AG09309 (cell line): ENCODE measurements at places on chromosomes 2 and 18.

GRCh38 chr2:205713086-205713485 lies 30.8 kb downstream of the NRP2 start:
- no peak for DNase-seq

GRCh38 chr2:117058366-117058765 lies 756.1 kb upstream of the DDX18 start:
- no peak for DNase-seq

DNA sequence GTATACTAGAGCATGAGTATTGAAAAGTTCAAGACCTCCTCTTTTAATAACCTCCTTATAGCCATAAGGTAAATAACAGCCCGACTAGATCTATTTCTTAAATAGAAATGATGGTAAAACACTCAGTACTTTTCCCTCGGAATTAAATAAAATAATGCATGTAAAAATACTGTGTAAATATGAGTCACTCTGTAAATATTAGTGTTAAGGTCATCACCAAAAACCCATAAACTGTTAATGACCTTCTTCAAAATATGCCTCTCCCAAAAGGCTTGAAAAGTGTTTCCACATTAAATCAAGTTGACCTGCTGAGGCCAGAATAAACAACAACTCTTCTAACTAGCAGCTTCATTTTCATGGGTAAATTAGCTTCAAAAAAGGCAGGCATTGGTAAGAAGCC lies 25.3 kb upstream of the BZW1 start:
- DNase-seq, result no peak

GRCh38 chr2:106130251-106130998 lies 63.7 kb downstream of the UXS1 start:
- DNase-seq, result no peak

- no peak for DNase-seq
Measured at GRCh38 chr2:220152281-220152935, 525.0 kb downstream of the SLC4A3 start.

DNA sequence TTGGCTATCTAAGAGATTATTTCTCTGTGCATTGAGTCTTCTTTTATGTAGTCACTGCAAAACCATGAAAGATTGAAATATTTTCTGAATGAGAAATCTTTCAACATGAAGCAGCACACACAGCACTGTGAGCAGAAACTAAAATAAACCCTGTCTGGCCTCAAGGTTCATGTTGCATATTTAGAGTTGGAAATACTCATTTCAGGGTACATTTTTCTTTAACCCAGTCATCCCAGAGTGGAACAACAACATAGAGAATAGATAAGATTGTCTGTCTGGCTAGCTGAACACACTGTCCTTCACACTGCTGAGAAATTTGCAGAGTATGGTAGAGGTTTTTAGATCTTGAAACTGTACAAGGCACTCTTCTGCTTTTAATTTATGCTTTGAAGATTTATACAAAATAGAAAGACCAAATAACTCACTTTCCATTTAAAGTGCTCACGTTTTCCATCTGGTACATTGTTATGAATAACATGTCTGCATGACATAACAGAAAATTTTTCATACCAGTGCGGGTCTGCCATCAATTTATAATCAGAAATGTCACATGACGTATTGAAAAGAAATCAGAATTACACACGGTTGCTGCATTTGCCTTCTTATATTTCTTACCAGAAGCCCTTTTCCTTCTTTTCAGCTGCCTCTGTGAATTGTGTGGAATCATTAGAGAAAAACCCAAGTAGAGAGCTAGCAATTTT lies 25.0 kb upstream of the FN1 start:
- DNase-seq, result peak; percentile 82

DNA sequence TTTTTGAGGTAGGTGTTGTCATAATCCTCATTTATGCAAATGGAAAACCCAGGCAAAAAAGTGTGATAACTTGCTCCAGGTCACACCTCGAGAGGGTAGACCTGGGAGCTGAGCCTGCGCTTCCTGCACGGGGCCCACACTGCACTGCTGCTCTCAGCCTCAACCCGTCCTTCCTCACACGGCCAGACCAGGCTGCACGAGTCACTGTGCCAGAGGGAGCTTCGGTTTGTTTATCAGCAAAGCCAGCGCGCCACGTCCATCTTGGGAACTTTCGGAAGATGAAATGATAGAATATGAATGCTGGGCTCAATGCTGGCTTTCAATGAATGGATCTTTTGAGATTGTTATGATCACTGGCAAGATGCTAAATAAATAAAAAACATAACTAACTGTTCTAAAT lies 14.4 kb downstream of the COPS9 start:
- DNase-seq, result no peak

DNA sequence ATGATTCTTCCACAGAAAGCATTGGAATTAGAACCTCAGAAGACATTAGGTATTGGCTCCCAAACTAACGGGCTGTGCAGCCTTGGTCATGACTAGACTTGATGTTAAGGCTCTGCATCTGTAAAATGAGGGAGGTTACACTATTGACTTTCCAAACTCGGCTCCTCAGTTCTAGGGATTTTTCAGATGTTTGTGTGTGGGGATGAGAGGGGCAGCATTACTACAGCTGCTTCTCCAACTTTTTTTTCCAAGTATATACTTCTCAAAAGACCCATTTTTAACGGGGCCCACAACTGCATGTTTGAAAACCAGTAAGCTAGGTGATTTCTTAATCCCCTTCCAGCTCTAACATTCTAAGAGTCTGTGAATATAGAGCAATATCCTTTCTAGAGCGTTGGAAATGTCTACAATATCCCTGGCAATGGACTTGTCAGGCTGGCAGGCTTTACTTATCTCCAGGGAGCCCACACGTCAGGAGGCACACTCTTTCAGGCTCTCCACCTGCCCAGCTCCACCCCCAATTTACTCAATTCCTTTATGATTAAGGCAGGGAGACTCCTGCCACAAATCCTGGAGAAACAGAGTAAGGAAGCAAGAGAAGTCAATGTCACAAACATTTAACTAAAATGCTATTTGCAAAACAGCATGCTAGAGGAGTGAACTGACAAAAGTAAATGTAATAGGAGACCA lies 844 bp upstream of the MPV17 start:
- no peak for DNase-seq

- no peak for DNase-seq
Measured at GRCh38 chr2:177767768-177768167, 304.8 kb downstream of the PDE11A start.

DNA sequence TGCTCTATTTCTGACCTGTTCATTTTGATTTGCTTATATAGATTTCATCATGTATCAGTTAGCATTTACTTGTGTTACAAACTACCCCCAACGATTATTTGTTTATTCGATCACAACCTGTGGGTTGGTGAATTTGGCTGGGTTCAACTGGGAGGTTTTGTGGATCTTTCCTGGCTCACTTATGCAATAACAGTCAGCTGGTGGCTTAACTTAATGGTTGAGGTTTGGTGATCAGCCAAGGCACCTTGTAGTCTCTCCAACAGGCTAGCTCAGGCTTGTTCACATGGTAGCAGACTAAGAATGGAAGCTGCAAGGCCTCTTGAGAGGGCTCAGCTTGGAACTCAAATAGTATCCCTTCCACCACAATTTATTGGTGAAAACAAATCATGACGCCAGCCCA lies 5.4 kb upstream of the PUM2 start:
- DNase-seq, result peak; percentile 93

DNA sequence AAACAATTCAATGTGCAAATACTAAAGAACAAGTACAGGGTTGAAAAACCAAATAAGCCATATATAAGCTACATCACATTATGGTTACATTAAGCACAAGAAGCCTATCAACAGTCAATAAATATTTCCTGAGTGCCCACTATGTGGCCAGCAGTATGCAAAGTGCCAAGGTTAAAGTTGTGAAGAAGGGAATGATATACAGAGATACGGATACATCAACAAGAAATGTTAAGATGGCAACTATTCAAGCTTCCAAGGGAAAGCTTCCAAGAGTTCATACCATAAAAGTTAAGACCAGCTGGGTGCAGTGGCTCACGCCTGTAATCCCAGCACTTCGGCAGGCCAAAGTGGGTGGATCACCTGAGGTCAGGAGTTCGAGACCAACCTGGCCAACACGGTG lies 14.0 kb downstream of the DYM start:
- no peak for DNase-seq

- no peak for DNase-seq
Measured at GRCh38 chr18:21452276-21452780, 148.2 kb downstream of the ESCO1 start.

DNA sequence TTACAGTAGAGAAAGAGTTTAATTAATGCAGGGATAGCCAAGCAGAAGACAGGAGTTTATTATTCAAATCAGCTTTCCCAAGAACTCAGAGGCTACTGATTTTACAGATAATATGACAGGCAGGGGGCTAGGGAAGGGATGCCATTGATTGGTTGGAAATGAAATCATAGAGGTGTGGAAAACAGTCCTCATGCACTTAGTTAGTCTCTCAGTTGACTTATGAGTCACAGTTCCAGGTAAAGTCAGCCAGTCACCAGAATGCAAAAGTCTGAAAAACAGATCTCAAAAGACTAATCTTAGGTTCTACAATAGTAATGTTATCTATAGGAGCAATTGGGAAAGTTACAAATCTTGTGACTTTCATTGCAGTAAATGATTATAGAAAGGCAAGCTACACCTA lies 676.4 kb upstream of the CHAC2 start:
- DNase-seq, result no peak

DNA sequence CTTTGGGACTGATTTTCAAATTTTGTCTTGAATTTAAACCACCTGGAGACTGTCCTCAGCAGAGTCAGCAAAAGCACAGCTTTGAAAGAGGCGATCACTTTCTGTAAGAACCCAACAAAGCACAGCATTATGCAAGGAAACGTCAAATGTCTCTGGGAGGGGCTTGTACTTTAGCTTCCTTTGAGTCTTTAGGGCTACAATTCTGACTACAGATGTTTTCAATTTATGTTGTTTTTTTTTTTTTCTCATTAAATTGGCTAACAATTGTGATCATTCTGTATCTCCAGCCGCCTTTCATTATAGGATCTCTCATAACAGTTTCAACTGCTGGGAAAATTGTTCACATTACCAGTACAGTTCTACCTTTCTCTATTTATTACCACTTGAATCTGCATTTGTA lies 48.3 kb downstream of the COL3A1 start:
- peak; percentile 85 for DNase-seq

DNA sequence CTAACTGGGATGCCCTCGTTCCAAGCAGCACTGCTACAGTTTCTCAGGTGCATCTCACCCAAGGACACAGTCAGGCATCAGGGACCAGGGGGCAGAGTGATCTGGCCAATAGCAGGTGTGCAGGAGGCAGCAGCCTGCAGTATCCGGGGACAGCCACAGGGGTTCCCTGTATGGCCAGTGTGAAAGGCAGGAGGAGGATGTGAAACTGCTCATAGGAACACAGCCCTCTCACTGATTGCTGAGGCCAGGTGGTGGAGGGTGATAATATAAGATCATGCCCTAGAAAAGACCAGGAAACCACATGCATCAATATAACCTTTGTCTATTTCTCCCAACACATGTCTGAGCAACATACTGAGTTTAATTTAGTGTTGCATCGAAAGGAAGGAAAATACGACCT lies 112.7 kb upstream of the TACR1 start:
- DNase-seq, result no peak

DNA sequence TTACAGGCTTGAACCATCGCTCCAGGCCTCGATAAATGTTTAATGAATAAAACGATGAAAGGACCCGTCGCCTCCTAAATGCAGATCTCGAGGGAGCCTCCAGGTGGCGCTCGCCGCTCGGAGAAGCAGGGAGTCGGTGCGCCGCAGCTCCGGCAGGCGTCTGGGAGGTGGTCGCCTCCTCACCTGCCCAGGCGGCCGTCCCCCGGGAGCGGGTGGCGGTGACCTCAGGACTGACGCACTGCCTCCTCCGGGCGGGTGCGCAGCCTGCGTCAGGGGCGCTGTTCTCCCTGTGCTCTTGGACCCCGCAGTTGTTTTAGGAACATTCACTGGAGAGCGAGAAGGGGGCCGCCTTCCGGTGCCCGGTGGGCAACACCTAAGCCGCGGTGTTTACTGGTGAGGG lies 38.6 kb upstream of the POLE4 start:
- no peak for DNase-seq

- no peak for DNase-seq
Measured at GRCh38 chr18:44802508-44802907, 121.8 kb downstream of the SETBP1 start.

DNA sequence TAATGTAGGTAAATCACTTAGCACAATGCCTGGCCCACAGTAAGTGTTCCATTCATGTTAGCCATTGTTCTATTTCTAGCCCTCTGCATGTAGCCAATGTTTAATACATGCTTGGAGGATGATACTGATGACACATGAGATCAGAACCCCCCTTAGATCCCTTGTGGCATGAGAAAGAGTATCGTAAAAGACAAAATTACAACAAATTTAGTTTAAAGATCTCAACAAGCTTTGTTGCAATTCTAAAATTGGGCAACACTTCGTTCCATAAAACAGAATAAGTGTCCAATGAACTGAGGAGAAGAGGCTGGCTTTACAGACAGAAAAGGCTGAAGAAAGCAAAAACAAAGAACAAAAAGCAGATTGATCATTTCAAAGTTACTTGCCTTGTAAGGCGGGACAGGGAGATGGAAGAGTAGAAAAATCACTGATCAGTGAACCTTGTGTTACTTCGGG lies 148.7 kb upstream of the SLC1A4 start:
- DNase-seq, result peak; percentile 89

DNA sequence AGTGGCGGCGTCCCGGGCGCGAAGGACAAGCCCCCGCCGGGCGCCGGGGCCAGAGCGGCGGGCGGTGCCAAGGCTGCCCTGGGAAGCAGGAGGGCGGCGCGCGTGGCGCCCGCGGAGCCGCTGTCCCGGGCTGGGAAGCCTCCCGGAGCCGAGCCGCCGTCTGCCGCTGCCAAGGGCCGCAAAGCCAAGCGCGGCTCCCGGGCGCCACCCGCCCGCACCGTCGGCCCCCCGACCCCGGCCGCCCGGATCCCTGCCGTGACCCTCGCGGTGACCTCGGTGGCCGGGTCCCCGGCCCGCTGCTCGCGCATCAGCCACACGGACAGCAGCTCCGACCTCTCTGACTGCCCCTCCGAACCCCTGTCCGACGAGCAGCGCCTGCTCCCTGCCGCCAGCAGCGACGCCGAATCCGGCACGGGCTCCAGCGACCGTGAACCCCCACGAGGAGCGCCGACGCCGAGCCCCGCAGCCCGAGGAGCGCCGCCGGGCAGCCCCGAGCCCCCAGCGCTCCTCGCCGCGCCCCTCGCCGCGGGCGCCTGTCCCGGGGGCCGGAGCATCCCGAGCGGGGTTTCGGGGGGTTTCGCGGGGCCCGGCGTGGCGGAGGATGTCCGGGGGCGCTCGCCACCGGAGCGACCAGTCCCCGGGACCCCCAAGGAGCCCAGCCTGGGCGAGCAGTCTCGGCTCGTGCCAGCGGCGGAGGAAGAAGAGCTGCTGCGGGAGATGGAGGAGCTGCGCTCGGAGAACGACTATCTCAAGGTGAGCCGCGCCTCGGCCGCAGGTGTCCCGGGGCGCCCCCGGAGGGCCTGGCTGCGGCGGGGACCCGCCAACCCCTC lies 820 bp downstream of the MTCL1 start:
- DNase-seq, result no peak

GRCh38 chr2:186605041-186605440 lies 15.2 kb downstream of the ITGAV start:
- no peak for DNase-seq
